ENCODE measurements at places on chromosomes 3 and 15.
A peak's percentile ranks its signal among the peaks of the same experiment; 100 is the strongest.

GRCh38 chr3:59904296-59904695, 854.5 kb upstream of the CFAP20DC start:
- DNase-seq = no peak

GRCh38 chr3:8914491-8914890, 48.8 kb downstream of the RAD18 start:
- peak; percentile 11 for DNase-seq

GRCh38 chr3:107242579-107242978, 134.7 kb upstream of the CCDC54 start:
- no peak for DNase-seq

DNA sequence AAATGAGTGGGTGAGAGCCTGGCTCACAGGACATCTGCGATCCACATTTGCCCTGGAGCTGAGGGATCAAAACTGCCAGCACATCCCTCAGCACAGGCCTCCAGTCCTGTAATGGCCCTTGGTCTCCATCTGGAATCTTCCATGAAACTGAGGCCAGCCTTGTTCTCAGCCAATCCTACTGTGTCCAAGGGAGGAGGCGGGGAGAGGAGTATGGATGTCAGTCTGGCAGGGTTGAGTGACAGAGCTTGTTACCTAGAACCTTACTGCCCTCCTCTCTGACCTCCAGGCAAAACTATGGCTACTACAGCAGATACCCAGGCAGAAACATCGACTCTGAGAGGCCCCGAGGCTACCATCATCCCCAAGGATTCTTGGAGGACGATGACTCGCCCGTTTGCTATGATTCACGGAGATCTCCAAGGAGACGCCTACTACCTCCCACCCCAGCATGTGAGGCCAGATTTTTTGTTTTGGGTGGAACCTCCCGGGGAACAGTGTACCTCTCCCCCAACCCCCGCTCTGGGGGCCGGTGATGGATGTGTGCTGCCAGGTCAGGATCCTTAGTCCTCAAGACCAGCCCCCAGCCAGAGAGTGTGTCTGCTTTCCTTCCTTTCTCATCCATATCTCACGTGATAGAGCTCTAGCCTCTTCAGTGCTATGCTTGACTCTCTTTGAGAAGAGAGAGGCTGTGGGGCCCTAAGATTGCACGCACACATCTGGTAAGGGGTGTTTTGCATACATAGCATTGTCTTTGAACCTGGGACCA, 41.3 kb downstream of the CHDH start:
- peak; percentile 80 for DNase-seq

DNA sequence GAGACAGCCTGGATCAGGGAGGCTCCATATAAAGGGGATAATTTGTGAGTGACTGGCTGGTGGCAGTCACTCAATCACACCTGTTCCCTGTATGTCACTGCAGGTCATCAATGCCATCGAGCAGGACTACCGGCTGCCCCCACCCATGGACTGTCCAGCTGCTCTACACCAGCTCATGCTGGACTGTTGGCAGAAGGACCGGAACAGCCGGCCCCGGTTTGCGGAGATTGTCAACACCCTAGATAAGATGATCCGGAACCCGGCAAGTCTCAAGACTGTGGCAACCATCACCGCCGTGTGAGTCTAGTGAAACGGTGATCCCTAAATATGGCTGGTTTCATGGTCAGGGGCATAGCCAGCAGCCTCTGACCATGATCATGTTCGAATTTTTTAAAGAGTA, 453.2 kb downstream of the EPHB1 start:
- no peak for DNase-seq

- DNase-seq = no peak
Measured at GRCh38 chr3:32857921-32858320, 40.1 kb downstream of the TRIM71 start.
